ENCODE measurements at places on chromosomes 11 and 22. TPM values are rescaled to one million over a fixed set of nuclear protein-coding genes. Genes with fewer than 3 reads are reported as not detected.

Gene ASRGL1
- total RNA-seq: 36.3 TPM

Gene BAIAP2L2
- total RNA-seq: 3.0 TPM

DNA sequence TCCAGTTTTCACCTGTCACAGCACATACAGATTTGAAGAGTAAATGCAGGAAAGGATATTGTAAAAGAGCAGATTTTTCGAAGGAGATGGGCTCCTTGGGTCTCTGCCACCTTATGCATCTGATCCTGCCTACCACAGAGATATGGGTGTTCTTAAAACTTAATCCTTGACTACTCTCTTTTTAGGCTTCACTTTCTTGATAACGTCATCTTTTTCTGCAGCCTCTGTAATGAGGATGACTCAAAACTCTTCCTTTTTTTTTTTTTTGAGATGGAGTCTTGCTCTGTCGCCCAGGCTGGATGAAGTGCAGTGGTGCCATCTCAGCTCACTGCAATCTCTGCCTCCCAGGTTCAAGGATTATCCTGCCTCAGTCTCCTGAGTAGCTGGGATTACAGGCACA, 7.8 kb downstream of the PRR14L start:
- H3K4me1 ChIP-seq: peaks cover 1% of the 10 kb centered on the region
- peaks cover 42% of the 10 kb centered on the region for H3K36me3 ChIP-seq
- no peak overlapping the region for H3K4me3 ChIP-seq
- 0 out of 2 replicates have a peak overlapping the region, but pooled peaks have one; percentile 36 for H3K27ac ChIP-seq

DNA sequence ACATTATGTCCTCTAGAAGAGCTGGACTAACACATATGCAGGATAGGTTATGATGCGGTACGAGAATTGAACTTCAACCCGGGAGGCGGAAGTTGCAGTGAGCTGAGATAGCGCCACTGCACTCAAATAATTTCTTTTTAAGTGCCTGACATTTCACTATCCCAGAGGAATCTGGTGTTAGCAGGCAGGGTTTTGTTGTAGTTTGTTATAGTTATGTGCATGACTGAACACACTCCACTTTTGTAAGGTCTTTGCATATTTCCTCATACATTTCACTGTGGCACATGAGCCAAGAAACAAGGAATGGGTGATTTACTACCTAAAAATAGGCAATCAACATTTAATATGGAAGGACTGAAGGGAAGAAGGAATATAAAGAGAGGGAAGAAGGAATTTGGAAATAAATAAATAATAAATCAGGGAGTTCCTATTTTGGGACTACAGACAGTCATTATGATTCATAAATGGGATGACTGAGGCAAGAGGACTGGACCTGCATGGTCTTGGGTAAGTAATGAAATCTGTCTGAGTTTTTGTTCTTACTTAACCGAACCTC, 8.7 kb upstream of the HIPK3 start:
- H3K36me3 ChIP-seq: no peaks in the 10 kb centered on the region
- H3K4me1 ChIP-seq: 0 out of 2 replicates have a peak, but pooled peaks cover 6% of the 10 kb centered on the region
- no peak overlapping the region for H3K4me3 ChIP-seq
- no peak for DNase-seq
- H3K27ac ChIP-seq: no peak overlapping the region

All from WTC11 (cell line).